Hematopoietic multipotent progenitor cell treated with erythropoietin and hydrocortisone succinate and interleukin-3 and kit ligand, for 8 days (in vitro differentiated cells): ENCODE measurements at places on chromosomes 1 and 21.
A peak's percentile ranks its signal among the peaks of the same experiment; 100 is the strongest.

- no peak for DNase-seq
These were observed 72.8 kb downstream of the PSMG1 start for GRCh38 chr21:39110431-39110830.

GRCh38 chr1:225908773-225909172, 15.3 kb downstream of the PYCR2 start:
- DNase-seq: no peak

- DNase-seq: no peak
These were observed 8.9 kb upstream of the RC3H1 start for GRCh38 chr1:174031099-174031498.

- DNase-seq: peak; percentile 36
These were observed 6.3 kb downstream of the OR14I1 start for GRCh38 chr1:248696261-248696660.

- peak; percentile 85 for DNase-seq
These were observed 35.9 kb downstream of the USP24 start for GRCh38 chr1:55179177-55179835.

DNA sequence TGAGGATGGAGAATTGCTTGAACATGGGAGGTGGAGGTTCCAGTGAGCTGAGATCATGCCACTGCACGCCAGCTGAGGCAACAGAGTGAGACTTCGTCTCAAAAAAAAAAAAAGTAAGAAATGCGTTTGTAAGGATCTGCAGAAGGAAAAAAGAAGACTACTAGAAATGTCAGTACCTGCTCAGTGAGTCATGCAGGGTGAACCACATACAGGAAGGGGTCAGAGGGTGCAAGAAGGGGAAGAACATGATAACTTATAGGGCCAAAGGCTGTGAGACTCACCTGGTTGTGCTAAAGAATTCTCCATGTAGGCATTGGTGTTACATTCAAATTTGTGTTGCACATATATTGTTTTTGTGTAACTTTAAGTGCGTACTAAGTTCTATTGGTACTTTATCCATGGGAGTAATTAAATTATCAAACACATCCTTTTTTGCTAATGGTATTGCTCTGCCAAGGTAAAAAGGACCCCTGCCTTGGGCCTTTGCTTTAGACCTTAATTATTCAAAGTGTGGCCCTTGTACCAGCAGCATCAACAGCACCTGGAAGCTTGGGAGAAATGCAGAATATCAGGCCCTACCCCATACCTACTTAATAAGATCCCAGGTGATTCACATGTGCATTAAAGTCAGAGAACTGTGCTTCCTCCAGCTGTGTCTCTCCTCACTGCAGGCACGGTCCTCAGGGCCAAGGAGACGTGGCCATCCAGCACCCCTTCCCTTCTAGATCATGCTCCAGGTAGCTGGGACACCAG, 96.4 kb upstream of the PPP2R5A start:
- no peak for DNase-seq

DNA sequence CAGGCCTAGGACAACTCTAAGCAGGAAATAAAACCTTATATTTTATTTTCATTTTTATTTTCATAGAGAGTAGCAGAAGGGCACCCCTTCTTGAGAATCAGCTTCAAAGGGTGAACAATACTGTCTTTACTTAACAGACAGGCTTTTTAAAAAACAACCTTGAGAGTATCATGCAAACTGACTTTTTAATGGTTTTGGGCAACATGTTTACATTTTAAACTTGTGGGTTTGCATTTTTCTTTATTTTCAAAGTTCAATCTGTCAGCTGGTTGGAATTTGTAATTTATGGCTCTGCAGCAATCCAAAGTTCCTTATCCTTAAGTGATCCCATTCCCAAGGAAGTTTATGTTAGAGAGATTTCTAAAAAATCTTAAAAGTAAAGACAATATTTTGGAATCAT, 392.3 kb upstream of the ADAMTS5 start:
- no peak for DNase-seq

DNA sequence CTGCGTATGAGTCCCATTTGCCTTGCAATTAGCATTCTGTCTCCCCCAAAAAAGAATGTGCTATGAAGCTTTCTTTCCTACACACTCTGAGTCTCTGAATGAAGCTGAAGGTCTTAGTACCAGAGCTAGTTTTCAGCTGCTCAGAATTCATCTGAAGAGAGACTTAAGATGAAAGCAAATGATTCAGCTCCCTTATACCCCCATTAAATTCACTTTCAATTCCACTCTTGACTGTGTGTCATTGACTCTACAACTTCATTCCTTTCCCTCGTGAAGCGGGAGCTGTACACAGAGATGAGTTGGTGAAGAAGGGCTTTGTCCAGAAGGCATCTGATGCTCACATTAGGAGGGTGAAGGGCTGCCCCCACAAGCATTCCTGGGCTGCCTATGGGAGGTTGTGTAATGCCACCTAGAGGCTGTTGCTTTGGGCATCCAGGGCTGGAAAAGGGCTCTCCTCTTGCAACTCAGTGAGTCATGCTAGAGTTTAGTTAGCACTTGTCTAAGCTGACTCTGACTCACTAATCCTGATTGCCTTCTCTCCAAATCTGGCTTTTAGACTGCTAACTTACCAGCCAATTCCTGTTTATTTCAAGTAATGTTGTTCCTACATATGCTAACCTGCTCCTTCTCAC, 1.8 kb downstream of the SPRR1B start:
- peak; percentile 36 for DNase-seq

- no peak for DNase-seq
These were observed 17.2 kb downstream of the NIBAN1 start for GRCh38 chr1:184956999-184957700.

DNA sequence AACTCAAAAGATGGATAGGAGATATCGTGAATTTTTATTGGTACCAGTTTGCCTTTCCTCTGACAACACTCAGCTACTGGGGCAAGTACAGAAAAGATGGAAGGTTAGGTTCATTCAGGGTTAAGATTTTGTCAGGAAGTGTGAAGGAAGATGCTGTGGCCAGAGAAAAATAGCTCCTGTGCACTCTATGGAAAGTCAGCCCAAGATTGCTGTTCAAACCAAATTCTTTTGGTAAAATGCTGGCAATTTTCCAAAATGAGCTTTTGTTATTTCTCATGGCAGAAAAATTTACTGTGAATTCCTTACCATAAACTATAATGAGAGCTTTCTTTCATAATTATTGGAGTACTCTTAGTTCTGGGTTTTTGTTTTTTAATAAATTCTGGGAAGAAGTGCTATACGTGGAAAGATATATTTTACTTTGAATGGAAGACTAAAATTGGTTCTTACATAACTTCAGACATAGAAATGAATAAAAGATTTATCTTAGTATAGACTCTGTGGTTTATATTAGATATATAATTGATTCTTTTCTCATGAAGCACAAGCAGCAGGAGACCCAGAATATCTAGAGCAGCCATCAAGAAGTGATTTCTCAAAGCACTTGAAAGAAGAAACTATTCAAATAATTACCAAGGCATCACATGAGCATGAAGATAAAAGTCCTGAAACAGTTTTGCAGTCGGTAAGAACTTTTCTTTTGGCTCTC, 112.2 kb downstream of the USP25 start:
- DNase-seq: no peak

DNA sequence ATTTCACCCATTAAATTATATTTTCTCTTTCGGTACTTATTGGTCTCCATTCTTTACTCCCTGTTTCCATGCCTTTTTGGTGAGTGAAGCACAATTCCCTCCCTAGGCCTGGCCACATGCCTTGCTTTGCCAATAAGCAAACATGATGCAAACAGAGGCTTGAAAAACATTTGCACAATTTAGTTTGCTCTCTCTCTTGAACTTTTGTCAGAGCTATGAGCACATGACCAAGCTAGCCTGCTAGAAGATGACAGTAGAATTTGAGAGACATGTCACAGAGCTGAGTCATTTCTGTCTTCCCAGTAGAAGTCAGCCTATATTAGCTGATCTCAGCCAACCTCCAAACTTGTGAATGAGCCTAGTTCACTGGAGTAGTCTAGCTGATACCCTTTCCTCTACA, 24.6 kb downstream of the ANGPTL3 start:
- DNase-seq: peak; percentile 25

GRCh38 chr1:154707901-154708463, 100.0 kb upstream of the ADAR start:
- DNase-seq: no peak

DNA sequence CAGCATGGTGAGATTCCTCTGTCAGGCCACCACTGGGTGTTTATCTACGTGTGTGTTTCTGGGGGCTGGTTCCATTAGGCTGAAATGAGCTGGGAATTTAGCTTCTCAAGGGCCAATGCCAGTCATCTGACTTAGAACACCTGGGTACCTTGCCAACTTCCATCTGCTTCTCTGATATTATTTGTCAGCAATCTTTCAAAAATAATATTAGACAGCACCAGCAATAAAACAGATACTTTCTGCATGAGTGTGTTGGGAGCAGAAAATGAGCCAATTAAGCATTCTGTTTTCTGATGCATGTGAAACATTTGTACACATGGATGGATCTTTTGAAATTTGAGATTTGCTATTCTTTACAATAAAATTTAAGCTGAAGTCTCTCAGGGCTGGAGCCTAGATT, 124.1 kb downstream of the RYR2 start:
- DNase-seq: no peak

GRCh38 chr1:47842228-47842919, 154.8 kb downstream of the TRABD2B start:
- no peak for DNase-seq

- no peak for DNase-seq
These were observed 183.9 kb downstream of the CAMTA1 start for GRCh38 chr1:6969106-6969505.

- no peak for DNase-seq
These were observed 165.7 kb upstream of the IRF2BP2 start for GRCh38 chr1:234775477-234776246.

DNA sequence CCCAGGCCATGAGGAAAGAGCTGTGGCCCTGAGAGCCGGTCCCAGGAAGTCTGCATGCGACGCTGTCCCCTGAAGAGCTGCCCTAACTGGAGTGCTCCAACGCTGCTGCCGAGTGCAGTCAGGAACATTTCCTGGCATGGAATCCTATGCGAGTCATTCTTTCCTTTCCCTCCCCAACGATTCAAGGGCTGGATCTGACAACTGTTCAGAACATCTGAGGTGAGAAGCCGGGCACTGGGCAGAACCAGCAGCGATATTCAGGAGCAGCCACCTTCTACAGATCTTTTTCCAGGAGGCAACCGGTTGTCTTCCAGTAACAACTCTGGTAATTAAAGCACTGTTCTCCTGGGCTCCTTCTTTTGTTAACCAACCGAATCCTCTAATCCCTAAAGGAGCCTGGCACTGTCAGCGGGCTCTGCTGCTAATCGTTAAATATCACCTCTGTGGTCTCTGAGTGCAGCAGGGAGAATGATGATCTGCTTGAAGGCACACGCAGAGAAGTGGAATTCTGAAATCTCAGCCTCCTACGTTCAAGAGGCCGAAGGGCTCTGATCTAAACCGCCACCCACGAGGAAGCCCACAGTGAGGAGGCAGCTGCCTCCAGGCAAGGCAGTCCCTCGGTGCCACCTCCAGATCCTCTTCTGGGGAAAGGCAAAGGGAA, 55.8 kb downstream of the SLC45A1 start:
- DNase-seq: no peak

DNA sequence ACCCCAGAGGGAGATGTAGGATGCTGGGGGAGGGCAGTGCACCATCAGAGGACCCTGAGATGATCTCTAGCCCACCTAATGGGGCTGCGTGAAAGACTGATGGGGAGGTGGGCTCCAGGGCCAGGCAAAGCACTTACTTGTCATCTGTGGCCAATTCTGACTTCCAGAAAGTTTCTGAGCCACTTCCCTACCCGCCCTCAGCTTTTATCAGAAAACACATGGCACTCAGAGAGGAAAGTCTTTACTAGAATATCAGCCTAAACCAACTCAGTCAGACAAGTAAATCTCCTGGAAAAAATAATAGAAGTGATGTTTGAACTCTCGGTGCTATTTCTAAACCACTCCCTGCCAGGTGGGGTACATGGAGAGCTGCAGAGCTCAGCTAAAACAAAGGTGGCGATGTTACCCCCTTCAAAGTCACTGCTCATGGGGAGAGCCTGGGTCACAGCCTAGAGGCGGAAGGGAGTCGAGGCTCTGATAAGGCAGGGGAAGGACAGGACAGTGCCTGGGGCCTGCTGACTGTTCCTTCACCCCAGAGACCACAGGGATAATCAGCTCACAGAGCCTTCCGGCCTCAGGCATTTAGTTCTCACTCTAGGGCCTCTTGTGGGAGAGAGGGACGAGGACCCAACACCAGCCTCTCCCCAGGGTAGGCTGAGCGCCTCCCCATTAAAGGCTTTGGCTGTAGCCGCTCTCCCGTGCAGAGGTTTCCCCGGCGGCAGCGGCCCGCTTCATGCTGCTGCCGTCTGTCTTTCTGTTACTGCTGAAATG, 14.2 kb downstream of the SMIM12 start:
- peak; percentile 72 for DNase-seq

GRCh38 chr1:28370239-28371009, 884 bp downstream of the PHACTR4 start:
- peak; percentile 59 for DNase-seq

- DNase-seq: no peak
These were observed 61.5 kb downstream of the ADARB1 start for GRCh38 chr21:45135868-45136267.

DNA sequence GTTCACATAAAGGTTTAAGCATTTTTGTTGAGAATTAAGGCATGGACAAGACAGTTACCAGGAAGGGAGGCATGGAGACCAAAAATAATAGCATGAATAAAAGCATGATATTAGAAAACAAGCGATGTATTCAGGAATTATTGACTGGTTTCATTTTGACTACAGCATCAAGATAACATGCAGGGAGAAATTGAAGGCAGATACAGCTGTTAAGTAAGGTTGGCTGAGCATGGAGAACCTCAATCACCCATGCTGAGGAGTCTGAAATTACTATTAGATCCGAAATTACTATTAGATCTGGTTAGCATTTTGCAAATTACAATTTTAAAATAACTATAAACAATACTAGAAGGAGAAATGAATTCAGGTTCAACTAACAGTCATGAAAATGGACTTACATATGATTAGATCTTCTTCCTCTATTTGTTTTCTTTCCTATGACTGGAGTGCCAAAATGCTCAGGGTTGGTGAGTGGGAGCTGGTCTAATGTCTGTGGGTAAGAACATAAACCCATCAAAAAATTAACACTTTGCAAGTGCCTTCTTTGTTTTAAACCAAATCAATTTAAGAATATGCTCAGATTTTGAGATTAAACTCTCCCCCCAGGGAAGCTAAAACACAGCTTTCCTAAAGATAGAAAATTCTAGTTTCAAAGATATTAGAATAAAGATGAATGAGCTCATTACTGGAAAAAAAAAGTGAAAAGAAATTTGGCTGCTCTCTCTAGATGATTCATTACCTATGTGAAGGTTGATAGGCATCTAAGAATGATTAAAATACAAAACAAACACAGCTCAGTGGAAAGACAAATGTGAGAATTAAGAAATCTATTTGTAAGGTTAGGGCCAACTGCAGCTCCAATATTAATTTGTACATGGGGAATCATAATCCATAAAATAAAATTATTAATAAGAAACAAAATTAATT, 81.7 kb downstream of the ARID4B start:
- DNase-seq: no peak
